ENCODE measurements at places on chromosomes 3 and 15.
A peak's percentile ranks its signal among the peaks of the same experiment; 100 is the strongest.

- DNase-seq = no peak
These were observed 11.9 kb downstream of the RAP2B start for GRCh38 chr3:153173758-153174516.

- DNase-seq = peak; percentile 54
These were observed 271.9 kb downstream of the FEZF2 start for GRCh38 chr3:62101488-62101887.

DNA sequence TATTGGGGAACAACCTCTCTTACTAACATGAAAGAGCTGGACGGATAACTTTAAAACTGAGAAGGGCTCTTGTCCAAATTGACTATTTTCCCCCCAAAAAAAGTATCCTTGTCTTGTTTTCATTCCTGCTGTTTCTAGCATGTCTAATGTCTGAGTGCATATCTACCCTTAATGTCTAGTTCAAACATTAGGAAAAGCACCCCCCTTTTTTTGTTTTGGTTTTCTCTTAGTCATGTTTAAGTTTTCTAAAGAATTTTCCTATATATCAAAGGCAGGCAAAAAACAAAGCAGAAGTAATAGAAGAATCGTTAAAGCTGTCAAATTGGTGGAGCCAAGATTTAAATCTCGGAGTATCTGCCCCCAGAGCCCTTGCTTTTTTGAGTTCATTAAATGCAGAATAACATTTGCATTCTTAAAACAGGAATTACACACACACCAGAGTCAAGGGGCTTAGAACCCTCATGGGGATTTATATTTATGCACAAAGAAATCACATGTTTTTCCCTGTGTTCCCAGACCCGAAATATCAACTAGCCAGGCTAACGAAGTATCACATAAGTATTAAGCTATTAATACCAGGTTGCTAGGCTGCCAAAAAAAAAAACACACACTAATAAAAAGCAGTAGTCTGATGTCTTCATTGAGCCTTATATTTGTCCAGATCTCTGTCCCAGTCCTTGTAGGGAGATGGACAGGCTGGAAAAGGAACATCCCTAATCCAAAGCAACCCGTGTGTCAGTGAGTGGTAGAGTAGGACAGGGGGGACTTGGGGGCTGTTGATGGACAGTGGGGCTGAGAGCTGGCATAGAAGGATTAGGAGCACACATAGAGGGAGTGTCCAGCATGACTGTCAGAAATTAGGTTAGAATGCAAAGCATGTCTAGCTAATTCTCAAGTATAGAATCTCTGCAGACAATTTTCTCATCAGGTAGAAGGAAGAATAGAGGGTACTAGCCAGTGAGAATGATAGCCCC, 103.6 kb upstream of the BFSP2 start:
- no peak for DNase-seq

- no peak for DNase-seq
These were observed 46.2 kb upstream of the CTDSPL2 start for GRCh38 chr15:44381236-44381635.

DNA sequence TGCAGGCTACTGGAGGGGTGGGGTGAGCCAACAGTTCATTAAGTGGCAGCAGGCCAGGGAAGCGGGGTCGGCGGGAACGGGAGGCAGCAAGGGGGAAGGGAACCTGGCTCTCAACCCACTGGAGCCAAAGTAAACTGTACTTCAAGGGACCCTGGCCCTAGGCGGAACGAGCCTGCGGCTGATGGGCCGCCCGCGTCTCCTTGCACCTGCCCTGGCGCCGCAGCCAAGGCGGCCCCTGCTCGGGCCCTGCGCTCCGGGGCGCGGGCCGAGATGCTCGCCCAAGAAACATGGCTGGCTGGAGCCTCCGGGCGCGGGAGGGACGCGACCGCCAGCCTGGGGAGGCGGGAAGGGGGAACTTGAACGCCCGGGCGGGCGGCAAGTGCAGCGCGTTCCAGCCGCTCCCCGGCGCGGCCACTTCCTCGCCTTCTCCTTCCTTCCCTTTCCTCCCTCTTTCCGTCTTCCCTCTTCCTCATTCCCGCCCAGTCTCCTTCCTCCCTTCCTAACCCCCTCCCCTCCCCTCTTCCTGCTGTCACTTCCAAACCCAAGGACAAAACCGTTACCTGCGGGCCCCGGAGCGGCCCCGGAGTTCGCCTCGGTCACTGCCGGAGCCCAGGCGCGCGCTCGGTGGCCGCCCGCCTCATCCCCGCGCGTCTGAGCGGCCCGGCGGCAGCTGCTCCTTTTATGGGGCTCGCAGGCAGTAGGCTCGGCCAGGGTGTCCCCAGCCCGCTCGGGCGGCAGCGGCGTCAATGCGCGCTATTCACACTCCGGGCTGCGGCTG, 489.7 kb downstream of the MAGI1 start:
- DNase-seq = no peak

- DNase-seq = no peak
These were observed 3.9 kb downstream of the EPM2AIP1 start for GRCh38 chr3:36989005-36989404.

DNA sequence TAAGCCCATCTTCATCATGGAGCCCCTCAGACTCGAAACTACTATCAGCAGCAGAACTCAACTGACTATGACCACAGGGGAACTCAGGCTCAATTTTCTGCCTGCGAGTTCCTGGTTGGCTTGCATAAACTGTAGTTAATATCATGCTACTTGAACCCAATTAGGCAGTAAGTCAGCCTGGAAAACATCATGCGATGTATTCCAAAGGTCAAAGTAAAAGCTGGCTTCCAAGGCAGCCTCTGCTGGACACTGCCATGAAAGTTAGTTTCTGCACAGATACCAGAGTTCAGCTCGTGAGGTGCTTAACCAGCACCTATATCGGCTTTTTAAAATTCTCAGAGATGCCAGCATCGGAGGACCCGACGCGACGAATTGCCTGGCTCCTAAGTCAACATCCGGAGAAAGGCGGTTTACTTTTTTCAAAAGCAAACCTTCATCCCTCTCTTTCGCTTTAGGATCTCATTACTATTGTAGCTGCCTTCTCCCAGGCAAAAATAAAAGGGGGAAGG, 3.8 kb downstream of the ANP32A start:
- no peak for DNase-seq

DNA sequence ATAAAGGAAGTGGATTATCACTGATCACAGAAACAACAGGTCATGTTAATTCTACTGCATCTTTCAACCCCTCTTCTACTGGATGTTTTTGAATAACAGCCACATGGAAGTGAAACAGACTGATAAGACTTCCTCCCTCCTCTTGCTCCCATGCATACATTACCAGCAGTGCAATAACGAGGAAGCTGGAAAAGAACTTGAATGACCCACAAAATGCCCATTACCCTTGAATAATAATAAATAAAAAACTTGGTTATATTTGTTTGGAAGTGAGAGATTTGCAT, 51.6 kb downstream of the RARB start:
- DNase-seq = no peak

GRCh38 chr3:53880396-53881345, 1.3 kb downstream of the ACTR8 start:
- DNase-seq = no peak

DNA sequence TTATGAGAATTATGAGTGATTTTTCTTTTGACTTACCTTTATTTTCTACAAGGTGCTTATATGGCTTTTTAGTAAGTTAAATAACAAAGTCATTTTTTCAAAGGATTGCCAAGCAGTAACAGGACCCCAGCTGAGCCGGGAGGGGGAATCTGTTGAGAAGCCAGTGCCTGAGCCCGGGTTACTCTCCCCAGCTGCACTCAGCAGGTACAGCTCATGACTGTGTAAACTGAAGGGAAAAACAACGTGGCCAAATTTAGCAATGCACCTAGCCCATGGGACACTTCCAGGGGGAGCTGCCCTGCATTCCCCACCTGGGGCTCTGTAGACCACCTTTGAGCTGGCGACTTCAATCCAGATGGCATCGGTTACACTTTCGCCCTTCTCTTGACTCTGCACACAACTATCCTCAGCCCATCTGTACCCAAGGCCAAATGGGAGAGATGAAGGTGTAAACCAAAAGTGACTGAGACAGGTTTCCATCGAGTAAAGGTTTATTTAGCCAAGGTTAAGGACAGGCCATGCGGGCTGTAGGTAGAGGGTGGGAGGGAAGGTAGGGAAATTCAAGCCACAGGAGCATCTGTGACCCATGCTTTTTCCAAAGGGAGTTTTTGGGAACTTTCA, 18.2 kb upstream of the HCN4 start:
- no peak for DNase-seq

DNA sequence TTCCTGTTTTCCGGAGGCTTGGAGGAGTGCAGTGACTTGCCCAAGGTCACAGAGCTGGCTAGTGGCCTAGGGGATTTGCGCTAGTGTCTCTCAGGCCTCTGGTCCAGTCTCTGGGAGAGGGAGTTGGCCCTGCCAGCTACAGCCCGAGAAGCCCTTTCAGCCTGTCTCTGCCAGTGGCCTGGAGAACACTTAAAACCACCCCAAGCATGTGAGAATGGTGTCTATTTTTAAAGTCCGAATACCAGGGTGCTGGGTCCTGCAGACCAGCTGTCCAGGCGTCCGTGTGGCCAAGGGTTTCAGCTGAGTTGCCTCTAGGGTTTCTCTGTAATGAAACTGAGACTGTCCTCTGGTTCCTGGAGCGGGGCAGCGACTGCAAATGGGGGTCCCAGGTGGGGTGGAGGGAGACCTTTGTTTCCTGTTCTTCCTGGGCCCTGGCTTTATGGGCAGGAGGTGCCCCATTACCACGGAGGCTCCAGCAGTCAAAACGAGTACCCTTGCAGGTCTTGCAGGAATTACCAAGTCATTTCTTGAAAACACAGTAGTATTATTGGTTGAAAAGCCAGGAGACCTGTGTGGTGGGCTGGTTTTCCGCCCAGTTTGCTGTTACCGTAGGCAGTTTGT, 2.2 kb downstream of the CAND2 start:
- DNase-seq = no peak

DNA sequence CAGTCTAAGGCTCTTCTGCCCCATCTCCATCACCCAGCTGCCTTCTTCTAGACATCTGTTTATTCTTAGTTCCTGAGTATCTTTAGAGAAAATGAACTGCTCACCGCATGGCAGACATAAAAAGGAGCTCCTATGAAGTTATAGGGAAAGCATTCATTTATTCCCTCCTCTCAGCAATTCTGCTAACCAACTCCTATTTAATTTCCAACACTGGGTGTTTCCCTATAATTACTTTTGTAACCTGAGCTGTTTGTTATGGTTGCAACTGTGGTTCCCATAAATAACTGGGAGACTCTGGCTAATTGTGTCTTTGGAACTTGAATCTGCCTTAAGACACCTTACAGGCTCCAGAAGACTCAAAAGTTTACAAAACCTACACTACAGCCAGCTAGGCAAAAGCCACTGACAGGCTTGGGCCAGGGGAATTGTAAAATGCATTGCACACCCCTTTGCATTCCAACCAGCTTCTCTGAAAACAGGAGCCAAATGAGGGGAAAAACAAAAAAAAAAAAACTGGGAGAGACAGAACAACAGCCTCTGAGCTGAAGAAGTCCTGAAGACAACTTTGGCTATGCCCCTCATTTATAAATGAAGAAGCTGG, 231.5 kb upstream of the FEZF2 start:
- DNase-seq = no peak

DNA sequence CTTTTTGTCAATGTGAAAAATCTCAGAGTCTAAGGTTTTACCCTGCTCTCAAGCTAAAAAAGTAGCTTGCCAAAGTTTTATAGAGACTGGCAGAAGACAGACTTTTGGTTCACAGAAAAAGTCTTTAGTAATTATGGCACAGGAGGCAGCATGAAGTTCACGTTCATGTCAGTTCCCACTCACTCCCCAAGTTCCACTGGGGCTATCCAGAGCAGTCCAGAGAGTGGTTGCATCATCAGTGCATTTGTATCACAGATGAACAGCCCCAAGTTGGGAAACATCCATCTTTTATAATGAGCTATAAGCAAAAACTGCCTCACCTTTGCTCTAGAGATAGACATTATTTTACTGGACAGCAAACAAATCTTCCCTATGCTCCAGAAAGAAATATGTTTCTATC, 454.1 kb upstream of the AGTR1 start:
- DNase-seq = no peak

- no peak for DNase-seq
These were observed 40.9 kb downstream of the KLHL18 start for GRCh38 chr3:47323431-47324277.

- peak; percentile 20 for DNase-seq
These were observed 401.2 kb upstream of the CDIN1 start for GRCh38 chr15:36178303-36178633.

DNA sequence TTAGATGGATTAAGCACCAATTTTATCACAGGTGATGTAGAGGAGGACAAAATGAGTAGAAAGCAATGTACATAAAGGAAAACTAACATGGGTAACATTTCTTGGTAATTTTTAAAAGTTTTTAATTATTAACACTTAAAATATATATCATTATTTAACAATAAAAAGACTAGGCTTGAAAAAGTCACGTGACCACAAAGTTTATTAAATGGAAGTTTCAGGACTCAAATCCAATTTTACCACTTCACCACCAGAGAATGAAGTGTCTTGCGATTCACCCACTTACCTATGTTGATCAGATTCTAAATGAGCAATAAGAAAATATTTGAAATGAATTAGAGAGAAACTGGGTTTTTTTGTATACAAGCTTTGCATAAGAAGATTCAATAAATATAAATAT, 721.3 kb downstream of the GBE1 start:
- DNase-seq = no peak

- no peak for DNase-seq
These were observed 247.3 kb upstream of the CHRM5 start for GRCh38 chr15:33720952-33721351.

DNA sequence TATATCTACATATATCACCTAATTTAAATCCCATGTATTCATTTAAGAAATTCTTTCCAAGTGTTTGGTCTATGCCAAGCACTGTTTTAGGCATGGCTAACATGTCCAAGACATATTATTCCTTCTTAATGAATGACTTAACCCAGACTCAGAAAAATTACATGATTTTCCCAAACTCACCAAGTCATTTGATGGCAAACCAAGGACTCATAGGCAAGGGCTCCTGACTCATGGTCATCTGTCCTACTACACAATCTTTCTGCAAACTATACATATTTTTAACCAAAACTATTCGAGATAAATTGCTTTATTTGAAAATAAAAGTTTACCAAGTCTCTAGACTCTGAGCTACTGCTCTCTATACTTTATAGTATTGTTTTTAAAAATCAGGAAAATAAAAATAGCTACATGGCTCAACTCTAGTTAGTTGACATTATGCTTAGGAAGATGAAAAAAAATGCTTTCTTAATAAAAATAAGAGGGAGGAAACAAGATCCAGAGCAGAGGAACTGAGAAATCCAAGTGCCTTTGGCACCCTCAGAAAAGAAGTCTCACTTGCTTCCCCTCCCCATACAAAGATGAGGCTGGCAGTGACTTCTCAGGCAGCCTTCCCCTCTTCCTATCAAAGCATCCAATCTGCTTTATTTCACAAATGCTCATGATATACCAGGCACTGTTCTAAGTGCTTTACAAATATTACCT, 182.2 kb downstream of the RSL24D1 start:
- DNase-seq = no peak

DNA sequence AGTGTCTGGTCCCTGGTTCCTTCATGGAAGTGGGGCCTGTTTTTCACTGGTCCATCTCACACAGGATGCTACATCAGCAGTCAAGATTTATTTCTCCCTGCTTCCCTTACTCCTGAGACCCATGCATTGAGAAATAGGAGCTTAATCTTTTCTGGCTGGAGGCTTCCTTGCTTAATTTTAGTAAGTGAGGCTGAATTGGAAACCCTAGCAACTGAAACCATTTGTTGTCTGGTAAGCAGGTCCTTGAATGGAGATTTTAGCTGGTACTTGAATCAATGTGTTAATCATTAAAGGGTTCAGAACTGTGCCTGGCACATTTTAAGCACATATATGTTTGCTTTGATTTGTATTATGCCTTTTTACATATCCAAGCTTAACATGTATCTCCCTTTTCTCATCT, 20.2 kb upstream of the MEF2A start:
- no peak for DNase-seq

GRCh38 chr3:141875893-141876380, 506 bp upstream of the ATP1B3 start:
- no peak for DNase-seq

Data from GM04504 (cell line).